ENCODE measurements at places on chromosomes 16 and 17. TPM values are rescaled to one million over a fixed set of nuclear protein-coding genes. Genes with fewer than 3 reads are reported as not detected.
A peak's percentile ranks its signal among the peaks of the same experiment; 100 is the strongest.

The ALOX12B gene
- 1.5 TPM for polyA plus RNA-seq

The PRSS8 gene
- 62.3 TPM for polyA plus RNA-seq

DNA sequence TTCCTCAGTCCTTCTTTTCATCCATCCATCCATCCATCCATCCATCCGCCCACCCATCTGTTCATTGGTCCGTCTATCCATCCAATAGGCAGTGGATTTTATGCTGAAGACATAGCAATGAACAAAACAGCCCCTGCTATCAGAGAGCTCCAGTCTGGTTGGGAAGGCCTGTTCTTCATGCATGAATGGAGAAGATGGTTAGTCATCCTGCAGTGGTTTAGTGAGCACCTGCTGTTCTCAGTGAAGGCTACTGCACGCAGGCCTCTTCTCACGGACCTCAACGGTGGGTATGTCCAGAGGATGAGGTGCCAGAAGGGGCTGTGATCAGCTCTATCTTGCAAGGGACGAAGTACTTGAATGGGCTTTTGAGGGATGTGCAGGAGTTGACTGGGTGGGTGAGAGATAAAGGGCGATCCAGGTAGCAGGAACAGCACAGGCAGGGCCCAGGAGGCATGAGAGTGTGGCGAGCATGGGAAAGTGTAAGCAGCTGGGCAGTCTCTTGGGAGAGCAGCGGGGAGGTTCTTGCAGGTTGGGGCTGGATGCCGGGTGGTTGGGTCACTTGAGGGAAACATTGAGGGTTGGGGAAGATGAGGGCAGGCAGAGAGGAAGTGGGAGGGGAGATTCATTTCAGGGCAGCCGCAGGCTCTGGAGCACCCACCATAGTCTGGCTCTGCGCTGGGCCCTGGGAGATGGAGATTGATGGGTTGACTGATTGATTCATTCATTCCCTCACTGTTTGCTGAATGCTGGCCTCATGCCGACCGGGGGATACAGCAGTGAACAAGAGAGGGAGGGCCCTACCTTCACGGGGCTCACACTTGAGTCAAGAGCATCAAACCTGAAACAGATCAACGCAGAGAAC is 115.0 kb upstream of the CIBAR2 start:
- DNase-seq: no peak

DNA sequence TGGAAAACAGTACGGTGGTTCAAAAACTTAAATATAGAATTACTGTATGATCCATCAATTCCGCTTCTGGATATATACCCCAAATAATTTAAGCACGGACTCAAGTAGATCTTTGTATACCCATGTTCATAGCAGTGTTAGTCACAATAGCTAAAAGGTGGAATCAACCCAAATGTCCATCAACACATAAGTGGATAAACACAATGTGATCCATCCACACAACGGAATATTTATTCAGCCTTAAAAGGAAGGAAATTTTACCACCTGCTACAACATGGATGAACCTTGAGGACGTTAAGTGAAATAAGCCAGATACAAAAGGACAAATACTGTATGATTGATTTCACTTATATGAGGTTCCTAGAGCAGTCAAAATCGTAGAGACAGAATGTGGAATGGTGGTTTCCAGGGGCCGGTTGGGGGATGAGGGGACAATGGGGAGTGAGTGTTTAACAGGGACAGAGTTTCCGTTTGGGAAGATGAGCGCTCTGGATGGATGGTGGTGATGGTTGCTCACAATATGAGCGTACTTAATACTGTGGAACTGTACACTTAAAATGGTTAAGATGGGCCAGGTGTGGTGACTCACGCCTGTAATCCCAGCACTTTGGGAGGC is 5.4 kb upstream of the RNF222 start:
- DNase-seq: no peak

DNA sequence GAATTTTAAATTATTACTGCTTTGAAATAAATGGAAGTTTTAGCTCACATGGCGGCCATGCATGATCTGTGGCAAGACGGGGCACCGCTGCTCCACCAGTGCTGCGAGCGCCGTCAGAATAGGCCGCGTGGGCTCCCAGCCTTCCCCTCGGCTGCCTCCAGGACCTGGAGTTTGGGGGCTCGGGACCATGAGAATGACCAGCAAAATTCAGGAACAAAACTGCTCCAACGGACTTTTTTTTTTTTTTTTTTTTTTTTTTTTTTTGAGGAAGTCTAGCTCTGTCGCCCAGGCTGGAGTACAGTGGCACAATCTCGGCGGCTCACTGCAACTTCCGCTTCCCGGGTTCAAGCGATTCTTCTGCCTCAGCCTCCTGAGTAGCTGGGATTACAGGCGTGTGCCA is 38.3 kb upstream of the AKAP1 start:
- no peak for DNase-seq

GRCh38 chr17:80424261-80424660 is 9.3 kb downstream of the ENDOV start:
- no peak for DNase-seq

- DNase-seq: no peak
These were observed 346.6 kb upstream of the EEF2KMT start for GRCh38 chr16:5444189-5444588.

DNA sequence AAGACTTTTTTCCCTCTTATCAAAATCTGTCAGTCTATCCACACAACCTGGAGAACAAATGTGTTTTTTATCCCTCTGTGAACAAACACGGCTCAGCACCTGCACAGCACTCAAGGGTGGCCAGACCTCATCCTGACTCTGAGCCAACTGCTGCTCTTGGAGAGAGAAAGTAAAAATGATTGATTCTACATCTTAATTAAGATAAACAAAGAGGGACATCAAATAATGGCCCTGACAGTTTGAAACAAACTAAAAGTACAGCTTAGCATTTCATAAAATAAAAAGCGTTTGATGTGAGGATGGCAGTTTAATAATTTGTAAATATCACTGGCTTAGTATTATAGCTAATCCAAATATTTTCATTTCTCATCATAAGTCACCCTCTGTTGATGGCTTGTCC is 106.2 kb downstream of the SNX11 start:
- DNase-seq: peak; percentile 43

- DNase-seq: peak; percentile 8
These were observed 39.8 kb upstream of the METTL16 start for GRCh38 chr17:2551493-2551892.

DNA sequence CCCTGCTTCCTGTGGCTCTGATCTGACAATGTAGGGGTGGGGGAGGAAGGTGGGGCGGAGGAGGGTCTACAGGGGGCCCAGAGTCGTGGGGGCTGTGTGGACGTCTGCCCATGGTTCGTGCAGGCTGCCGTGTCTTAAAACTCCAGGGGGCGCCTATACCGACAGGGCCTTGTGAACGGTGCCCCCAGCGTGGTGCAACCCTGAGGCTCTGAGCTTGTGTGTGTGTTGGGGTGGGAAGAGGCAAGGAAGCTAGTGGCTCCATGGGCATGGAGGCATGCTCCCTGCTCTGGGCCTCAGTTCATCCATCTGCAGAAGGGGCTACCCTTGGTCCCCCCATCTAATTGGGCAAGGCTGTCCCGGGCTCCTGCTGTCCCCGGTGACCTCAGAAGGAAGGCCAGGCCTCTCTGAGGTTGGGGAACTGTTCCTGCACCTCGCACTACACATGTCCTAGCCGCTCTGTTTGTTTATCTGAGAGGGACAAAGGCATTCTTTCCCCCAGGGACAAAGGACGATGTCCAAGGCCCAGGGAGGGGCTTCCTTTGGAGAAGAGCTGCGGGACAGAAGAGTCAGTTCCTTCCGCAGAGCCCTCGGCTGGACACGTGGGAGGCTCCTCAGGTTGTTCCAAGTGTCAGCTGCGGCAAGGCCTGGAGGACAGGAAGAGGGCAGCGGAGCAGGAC is 13.5 kb downstream of the CA4 start:
- no peak for DNase-seq

DNA sequence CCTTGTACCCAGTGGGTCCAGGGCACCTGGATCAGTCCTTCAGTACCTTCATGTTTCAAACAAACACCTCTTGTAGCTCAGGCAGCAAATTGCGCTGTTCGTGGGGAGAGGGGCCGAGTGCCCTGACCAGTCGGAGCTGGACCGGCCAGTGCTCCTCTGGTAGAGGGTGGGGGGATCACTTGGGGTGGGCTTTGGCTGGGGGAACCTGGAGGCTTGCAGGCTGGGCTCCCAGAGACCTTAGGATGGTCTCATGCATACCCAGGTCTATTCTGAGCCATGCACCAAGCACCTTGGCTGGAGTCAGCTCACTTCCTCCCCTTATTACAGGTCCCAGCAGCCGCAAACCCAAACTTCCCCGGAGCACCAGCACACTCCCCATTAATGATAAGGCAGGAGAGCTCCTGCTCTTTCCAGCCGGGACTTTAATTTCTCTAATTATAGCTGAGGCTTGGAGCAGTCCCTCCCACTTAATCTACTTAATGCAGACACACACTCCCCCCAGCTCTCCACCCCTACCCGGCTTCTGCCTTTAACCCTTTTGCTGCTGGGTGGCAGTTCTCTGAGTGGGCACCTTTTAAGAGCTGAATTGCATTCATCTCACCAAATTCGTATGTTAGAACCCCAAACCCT is 26.3 kb upstream of the MGAT5B start:
- no peak for DNase-seq

DNA sequence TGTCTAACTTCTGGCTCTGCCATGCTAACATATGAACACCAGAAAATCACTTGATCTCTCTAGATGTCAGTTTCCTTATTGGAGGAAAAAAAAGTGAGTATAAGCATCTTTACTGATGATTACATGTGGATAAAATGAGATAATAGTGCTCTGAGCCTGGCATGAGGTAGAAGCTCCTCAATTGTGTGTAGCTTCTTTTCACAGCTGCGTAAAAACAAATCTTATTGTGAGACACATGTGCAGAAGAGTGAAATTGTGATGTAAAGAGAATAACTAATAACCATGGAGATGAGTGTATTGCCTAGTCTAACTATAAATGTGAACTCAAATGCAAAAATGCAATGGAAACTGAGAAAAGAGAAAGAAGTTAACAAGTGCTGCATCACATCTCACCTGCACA is 44.7 kb downstream of the CDH11 start:
- no peak for DNase-seq
